ENCODE measurements at places on chromosomes 11 and 22.
A peak's percentile ranks its signal among the peaks of the same experiment; 100 is the strongest.

- DNase-seq = peak; percentile 74
Observed at GRCh38 chr11:123707606-123708205, 33.8 kb downstream of the ZNF202 start.

DNA sequence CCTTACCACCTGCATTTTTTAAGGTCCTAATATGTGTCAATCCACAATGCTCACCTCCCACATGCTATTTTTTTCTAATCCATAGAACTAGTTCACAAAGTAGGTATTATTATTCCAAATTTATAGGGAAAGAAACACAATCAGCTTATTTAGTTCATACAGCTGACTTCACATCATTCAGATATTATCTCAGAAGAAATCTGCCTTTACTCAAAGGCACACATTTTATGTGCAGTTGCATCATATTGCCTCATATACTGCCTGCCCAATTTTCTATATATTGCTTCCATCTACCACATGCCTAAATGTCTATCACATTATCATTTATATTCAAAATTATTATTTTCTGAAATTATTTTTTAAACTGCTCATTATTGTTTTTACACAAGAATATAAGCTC is 88.7 kb upstream of the LUZP2 start:
- no peak for DNase-seq

- DNase-seq = no peak
Observed at GRCh38 chr22:21845558-21846453, 21.6 kb downstream of the MAPK1 start.

GRCh38 chr22:35510481-35510934 is 30.1 kb upstream of the RASD2 start:
- DNase-seq = peak; percentile 34

DNA sequence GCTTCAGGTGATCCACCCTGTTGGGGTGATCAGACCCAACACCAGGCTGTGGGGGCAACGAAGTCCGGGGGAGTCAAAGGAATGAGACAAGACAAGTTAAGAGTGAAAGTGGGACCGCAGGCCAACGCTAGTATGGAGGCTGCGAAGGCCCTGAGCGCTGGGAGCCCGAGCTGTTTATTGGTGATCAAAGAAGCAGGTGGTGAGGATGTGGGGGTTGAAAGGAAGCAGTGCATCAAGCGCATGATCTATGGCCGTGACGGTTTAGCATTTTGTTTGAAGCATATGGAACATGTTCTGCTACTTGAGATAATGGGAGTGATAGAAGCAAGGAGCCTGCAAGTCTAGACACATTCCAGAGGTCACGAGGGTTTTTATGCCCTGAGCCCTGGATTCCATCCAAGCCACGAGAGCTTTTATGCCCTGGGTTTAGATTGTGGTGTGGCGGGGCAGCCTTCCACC is 49.5 kb downstream of the MCHR1 start:
- no peak for DNase-seq

- peak; percentile 91 for DNase-seq
Observed at GRCh38 chr22:41286639-41287091, 678 bp upstream of the RANGAP1 start.

DNA sequence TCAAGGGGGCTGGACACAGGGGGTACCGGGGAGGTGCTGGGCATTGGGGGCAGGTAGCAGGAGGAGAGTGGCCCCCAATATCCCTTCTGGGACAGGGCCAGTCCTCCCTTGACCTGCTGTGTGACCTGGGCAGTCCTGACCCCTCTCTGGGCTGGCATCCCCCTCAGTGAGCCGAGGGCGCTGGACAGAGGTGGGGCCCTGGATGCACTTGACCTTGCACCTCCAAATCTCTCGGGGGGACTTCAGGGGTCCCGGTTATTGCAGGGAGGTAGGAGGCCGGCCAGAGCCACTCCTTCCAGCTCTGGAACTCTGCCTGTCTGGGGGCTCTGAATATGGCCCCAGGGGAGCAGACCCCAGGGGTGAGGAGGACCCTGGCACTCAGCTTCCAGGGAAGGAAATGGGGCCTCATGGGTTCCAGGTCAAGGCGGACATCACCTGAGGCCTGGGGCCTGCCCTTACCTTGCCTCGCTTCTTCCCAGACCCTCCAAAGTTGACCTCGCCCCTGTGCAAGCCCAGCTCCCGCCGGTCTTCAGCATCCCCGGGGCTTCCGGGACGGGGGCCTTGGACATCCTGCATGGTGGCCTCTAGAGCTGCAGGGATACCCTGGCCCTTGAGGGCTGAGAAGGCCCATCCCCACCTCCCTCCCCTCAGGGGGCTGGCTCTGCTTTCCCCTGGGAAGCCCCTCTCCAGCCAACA is 21.7 kb downstream of the TRPM5 start:
- no peak for DNase-seq

DNA sequence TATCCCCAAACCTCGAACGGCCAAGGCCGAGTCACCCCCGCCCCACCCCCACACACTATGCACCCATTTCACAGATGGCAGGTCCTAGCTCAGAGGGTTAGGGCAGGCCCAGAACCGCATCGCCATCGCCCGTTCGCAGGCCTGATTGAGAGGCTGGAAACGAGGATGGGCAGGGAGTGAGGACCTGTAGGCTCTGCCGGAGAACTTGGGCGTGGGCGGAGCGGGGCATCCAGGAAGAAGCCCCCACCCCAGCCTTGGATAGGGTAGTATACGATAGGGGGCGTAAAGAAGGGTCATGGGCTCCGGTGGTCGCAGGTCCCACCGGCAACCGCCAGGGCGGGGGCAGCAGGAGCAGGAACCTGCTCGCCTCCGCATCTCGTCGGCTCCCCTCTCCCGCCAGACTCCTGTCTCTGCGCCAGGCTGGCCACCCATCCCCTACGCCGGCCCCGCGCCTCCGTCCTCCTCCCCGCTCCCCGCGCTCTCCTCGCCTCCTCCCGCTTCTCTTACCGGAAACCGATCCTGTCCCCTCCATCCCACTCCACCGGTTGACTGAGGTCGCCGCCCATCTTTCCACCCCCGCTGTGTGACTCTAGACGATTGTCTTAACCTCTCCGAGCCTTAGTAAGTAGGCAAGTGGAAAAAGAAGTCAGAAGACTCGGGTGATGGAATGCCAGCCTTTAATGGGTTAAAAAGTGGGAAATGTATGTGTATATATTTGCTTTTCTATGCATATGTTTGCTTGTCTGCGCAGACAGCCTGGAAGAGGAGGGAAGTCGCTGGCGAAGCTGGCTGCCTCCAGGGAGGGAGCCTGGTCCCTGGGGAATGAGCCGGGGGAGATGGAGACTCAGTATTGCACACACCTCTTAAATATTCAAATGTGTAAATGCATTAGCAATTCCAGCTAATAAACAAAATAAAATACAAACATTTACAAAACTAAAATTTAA is 52.8 kb downstream of the CYTH4 start:
- DNase-seq = no peak

DNA sequence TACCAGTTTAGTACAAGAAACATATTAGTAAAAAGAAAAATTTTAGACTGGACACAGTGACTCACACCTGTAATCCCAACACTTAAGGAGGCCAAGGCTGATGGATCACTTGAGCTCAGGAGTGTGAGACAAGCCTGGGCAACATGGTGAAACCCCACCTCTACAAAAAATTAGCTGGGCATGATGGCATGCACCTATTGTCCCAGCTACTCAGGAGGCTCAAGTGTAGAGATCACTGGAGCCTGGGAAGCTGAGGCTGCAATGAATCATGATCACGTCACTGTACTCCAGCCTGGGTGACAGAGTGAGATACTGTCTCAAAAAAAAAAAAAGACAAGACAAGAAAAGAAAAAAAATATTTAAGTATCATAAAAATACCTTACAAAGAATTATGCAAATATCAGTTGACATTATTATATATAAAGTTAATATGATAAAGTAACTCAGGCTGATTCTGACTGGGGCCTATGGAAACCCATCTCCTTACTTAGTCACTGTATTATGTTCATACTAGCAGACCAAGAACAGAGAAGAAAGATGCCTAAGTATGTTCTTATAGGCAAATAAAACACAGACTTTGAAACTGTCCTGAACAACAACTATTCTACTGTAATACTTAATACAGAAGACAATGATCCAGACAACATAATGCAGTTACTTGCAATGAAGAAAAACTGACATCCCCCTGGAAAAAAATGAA is 27.3 kb downstream of the FAM168A start:
- DNase-seq = no peak

DNA sequence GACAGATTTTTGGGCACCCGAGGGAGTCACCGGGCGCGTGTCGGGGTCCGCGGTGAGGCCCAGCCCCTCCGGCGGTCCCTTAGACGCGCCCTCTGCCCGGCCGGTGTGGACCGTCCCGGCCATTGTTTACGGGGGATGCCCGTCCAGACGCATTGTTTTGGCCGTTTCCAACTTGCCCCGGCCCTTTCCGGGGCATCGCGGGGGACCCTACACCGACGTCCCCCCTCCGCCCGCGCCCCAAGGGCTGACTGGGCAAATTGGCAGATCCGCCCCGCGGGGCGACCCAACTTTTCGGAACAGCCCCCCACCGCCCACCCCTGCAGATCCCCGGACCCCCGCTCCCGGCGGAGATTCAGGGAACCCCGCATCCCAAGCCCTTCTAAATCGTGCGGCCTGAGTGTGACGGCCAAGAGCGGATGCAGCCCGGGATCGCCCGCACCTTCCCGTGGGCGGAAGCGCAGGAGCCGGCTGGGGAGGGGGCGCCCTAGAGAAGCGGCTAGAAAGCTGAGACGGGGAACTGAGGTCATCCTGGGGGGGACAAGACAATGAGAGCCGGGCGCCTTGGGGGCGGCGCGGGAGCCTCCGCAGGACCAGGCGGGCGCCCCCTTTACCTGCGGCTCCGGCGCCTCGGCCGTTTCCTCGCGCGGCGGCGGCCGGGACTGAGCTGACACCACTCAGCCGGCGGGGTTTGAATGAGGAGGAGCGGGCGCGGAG is 17.1 kb upstream of the CCT8L2 start:
- DNase-seq = no peak

DNA sequence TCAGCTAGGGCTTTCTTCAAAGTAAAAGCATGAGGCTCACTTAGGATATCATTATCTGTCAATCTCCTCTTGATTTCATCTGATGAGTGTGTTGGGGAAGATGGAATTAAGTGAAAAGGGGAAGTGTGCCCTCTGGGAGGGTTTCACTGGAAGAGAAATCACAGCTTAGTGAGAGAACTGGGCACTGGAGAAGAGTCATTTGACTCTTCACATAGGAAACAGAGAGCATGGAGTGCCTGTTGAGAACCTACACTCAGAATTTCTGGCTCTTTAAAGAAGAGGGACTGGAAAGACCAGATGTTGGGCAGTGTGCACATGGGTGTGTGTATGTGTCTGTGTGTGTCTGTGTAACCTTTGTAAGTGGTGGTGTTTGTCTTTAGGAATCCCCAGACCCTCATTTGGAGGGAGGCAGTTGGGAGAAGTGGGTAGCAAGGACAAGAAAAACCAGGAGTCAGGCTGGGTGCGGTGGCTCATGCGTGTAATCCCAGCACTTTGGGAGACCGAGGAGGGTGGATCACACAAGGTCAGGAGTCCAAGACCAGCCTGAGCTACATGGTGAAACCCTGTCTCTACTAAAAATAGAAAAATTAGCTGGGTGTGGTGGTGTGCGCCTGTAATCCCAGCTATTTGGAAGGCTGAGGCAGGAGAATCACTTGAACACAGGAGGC is 10.0 kb downstream of the STX3 start:
- peak; percentile 75 for DNase-seq

GRCh38 chr22:38176170-38176741 is 5.4 kb downstream of the PLA2G6 start:
- peak; percentile 96 for DNase-seq

DNA sequence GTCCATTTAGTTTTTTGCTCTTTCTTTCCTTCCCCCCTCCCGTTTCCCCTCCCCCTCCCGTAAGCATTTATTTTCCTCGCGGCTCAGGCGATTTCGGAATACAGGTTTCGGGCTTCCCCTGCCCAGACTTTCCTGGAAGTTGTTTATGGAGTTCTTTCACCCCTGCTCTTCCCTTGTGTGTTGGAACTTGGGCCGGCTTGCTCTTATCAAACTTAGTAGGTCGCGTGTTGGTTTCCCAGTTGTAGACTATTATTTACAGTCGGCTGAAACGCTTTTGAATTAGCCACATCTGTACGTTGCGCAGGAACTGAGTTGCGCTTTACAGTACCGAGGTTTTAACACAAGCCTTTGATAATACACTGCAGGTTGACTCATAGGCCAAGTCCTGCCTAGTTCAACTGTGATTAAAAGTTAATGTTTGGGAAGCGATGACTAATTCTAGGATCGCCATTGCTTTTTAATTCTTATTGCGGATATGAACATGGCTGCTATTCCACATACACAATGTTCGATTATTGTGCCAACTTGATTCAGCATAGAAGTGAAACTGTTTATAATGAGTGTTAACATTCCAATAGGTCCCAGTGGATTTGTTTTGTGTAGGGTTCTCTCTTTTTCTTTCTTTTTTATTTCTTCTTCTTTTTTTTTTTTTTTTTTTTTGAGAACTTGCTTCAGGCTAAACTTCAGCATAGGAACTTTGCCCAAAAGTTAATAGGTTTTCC is 1.7 kb downstream of the YAP1 start:
- DNase-seq = no peak

DNA sequence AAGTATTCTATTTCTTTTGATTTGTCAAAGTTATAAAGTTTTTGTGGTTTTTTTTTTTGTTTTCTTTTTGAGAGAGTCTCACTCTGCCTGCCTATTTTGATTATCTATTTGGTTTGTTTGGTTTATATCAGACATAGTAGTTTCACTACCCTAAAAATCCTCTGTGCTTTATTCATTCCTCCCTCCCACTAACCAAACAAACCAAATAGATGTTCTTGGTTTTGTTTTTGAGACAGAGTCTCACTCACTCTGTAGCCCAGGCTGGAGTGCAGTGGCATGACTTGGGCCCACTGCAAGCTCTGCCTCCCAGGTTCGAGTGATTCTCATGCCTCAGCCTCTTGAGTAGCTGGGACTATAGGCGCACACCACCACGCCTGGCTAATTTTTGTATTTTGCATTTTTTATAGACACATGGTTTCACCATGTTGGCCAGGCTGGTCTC is 67.9 kb downstream of the ENTHD1 start:
- no peak for DNase-seq

- no peak for DNase-seq
Observed at GRCh38 chr11:48093795-48094642, 113.7 kb downstream of the PTPRJ start.

DNA sequence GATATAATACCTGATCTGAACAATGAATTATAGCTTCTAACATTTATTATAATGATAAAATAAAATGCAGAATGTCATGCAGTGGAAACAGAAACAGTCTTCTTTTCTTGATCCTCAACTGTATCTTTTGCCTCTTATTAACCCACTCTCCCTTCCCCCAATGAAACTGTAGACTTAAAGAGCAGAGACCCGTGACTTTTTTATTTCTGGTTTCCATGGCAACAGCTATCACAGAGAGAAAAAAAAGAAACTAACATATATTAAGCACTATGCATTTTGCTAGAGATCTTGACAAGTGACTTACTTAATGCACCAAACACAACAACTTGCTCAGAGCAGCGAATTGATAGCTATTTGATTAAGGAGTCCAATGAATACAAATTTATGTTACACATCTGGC is 69.3 kb downstream of the RAB38 start:
- DNase-seq = no peak

GRCh38 chr11:17008099-17008498 is 6.1 kb downstream of the PLEKHA7 start:
- DNase-seq = no peak

GRCh38 chr11:78465169-78465942 is 47.7 kb upstream of the GAB2 start:
- no peak for DNase-seq
